ENCODE measurements at places on chromosomes 4 and X.

DNA sequence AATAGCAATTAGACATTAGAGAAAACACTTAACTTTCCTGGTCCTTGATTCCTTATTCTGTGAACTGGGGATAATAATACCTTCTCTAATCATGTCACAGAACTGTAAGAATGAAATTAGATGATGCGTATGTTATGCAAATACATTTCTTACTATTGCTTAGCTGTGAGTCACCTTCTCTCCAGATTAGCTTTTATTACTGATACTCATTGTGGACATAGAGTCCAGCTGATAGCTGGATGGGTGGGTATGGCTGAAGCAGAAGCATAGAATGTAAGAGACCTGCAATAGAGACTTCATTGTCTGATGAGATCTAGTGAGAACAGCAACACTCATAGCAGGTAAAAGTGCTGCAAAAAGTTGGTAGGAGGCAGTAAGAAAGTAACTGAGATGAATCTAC is 437.2 kb upstream of the ZFP42 start:
- DNase-seq, result no peak

DNA sequence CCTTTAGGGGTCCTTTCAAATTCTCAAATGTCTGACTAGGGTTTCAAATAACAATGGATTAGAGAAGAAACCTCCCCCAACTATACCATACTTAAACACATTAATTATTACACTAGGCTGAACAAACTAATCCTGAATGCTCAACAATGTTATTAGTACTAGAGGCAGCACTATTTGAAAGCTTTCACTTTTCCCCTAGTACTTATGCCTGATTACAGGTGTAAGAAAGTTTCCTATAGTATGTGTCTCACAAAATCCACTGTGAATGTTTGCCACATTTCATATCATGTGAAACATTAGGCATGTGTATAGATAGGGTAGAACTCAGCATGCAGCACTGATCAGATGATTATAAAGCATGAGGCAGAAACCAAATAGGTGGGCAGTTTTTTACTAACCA is 336.2 kb downstream of the ZNF674 start:
- DNase-seq, result no peak

DNA sequence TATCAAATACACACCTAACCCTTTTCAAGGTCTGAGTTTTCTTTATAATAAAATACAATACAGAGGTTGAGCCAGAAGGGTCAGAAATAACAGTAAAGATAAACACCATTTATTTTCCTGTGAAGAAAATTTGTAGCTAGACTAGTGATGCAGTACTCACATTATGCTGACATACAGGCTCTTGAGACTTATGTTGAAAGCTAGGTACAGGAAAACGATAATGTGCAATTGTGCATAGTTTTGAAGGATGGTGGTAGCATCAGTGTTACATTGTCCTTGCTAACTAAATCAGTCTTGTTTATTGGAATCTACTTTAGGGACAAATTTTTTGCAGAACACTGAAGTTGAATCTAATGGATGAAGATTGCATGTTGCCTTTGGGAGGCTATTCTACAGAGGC is 1877.2 kb downstream of the PCDH7 start:
- no peak for DNase-seq

- peak; percentile 41 for DNase-seq
Measured at GRCh38 chr4:105061731-105062130, 84.9 kb upstream of the TET2 start.

DNA sequence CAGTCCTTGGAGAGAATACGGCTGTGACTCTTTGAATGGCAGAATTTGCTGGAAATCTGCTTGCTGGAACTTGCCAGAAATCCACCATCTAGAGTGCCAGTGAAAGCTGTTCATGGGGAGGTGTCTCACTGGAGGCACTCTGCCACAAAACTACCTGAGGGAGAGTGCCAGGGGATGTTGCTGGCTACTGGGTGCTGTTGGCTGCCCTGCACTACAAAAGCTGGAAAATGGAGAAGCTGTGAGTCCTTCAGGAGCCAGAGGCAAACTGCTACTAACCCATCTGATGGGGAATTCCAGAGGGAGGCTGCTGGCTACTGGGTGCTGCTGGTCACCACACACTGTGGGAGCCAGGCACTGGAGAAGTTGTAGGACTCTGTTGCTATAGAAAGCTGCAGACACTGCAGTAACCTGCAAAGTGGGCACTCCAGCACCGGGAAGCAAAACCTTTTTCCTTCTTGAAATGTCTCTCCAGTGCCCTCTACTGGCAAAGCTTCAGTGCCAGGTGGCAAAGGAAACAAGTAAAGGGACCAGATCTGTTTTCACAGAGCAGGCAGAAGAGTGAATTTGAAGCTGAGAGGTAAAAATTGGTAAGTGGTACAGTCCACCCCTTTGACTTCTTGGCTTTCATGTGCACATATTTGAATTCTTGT is 47.8 kb upstream of the HSD17B10 start:
- peak; percentile 47 for DNase-seq

- no peak for DNase-seq
Measured at GRCh38 chrX:69161786-69162349, 3.4 kb downstream of the PJA1 start.

GRCh38 chr4:945274-946102 is 13.2 kb downstream of the TMEM175 start:
- no peak for DNase-seq

- DNase-seq, result peak; percentile 60
Measured at GRCh38 chrX:154458116-154458953, at the start of gene PLXNA3. PLXNA3 (plus strand) TSS chrX:154458281; CDS start chrX:154460184, 1,903 bp downstream.

DNA sequence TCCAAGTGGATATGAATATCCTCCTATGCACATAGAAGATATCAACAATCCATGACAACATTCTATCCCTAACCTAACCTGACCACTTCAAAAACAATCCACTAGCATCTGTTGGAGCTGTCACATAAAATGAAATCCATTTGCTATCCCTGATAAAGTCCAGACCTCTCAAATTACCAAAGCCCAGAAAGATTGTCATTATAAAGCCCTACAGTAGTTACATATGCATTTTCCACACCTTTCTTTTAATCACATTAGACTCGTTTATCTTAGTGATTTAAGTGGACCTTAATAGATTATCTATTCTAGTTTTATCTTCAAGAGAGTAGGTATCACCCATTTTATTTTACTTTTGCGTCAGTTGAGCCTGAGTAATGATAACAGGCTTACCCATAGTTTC is 30.6 kb downstream of the LDB2 start:
- DNase-seq, result no peak

DNA sequence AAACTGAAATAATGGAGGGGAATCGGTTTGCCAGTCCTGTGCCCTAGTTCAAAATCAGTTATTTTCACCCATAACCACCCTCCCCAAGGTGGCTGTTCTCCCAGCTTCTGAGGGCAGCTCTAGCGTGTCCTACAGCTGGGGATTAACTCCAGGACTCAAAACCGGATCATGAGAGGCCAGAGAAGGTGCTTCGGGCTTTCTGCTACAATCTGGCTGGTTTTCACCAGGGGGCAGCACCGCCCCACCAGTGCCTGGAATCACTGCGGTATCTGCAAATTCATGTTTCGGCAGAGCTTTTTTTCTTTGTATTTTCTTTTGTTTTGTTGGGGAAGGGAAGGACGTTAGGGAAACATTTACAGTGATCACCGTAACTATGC is 28.4 kb downstream of the PDHA1 start:
- DNase-seq, result peak; percentile 63

DNA sequence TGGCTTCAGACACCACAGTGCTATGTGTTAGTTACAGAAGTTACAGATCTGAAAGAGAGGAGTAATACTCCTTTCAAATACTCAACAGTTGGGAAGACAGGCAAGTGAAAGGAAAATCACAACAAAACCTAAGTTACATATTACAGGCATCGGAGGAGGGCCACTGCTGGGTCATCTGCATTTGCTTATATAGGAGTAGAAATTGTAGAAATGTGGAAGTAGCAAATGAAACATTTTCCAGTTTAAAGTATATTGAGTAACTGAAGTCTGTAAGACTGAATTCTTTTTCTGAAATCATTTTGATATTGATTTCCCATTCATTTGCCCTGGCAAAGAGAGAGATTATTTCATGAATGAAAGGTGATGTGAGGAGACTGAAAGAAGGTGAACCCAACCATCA is 201.7 kb downstream of the SPRY1 start:
- DNase-seq, result peak; percentile 24

DNA sequence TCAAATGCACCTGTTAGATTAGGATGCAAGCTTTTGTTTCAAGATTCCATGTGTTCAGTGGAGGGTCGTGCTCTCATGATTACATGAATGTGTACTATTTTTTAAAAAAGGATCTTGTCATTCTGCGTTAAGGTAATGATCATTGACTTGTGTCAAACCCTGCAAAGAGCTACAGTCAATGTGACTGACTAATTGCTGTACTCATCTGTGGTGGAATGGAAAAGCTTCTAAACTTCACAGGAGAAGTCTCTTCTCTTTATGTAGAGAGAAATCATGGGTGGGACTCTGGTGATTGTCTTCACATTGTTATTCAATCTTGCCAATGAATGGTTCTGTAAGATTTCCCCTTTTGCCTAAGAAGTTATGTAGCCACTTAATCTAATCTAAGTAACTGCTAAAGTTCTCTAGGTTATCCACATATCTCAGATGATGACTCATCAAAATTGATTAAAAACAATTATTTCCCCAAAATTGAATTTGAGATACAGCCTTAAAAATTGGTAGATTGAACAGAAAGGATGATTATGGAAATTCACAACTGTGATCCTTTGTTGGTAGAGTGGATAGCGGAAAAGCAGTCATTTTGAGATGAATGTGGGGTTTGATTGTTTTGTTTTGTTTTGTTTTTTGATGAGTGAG is 6.7 kb downstream of the MAGEE1 start:
- DNase-seq, result no peak

GRCh38 chr4:148782284-148782683 is 340.1 kb upstream of the NR3C2 start:
- DNase-seq, result no peak

DNA sequence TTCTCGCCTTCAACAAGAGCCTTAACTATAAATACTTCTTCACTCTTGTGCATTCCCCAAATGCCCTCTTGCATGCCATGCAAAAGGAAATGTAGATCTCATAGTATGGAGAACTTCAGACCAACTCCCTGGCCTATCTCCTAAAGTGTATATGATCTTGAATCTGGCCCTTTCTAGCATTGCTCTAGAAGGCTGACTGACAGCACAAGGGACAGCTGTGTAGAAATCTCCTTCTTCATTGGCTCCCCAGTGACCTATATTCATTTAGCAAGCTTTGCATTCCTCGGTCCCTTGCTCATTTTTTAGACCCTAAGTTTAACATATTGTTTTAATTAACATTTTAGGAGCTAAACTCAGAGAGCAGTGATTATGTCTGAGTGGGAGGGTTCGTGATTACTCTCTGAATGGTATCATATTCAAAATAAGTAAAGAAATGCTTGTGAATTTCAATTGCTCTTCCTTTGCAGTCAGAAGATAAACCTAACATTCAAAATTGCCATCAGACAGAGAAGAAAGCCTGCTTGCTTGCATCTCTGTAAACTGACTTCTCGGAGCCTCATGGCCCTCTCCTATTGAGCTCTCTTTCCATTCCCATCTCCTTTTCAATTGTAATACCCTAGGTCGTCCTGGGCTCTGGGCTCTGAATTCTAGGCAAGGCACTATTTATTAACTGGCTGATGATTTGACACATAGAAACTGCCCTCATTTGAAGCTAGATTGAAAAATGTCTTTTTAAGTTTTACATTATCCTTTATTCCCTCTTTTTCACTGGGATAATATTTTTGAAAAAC is 120.3 kb upstream of the PRKG2 start:
- DNase-seq, result no peak

GRCh38 chr4:145815626-145816025 is 123.0 kb downstream of the ZNF827 start:
- DNase-seq, result no peak

- no peak for DNase-seq
Measured at GRCh38 chrX:30280428-30280827, 28.8 kb downstream of the NR0B1 start.

GRCh38 chr4:88054229-88054628 is 46.8 kb downstream of the PKD2 start:
- no peak for DNase-seq

GRCh38 chrX:13923845-13924244 is 105.8 kb downstream of the GEMIN8 start:
- DNase-seq, result no peak

GRCh38 chrX:49958727-49959485 is 36.5 kb downstream of the CLCN5 start:
- peak; percentile 45 for DNase-seq

GRCh38 chr4:17511950-17512795 is at the start of gene QDPR:
QDPR (minus strand) TSS chr4:17512090; CDS start chr4:17512054, 36 bp downstream.
- DNase-seq, result peak; percentile 89

DNA sequence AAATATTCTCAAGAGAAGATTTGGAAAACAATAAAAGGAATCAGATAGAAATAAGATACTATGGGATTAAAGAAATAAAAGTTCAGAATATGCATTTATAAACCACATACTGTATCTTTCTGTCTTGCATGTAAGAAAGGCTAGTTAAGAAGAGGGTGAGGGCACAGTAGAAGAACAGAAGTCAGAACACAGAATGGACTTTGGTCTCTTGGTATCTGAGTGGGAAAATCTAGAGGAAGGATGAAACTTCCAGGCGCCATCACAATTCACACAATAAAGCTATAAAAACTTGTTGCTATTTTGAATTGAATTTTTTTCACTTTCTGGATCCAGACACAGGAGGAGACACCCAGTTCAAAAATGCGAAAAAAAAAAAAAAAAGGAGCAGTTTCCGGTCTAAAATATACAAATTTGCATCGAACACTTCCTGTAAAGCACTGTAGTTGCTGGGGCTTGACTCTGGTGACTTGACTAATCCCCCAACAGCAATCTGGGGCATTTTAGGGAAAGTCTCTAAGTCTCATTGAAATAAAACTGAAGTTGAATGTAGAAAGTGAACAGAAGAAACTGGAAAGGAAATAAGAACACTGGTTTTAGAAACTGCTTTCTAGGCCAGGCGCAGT is 8.1 kb upstream of the NAAA start:
- no peak for DNase-seq

DNA sequence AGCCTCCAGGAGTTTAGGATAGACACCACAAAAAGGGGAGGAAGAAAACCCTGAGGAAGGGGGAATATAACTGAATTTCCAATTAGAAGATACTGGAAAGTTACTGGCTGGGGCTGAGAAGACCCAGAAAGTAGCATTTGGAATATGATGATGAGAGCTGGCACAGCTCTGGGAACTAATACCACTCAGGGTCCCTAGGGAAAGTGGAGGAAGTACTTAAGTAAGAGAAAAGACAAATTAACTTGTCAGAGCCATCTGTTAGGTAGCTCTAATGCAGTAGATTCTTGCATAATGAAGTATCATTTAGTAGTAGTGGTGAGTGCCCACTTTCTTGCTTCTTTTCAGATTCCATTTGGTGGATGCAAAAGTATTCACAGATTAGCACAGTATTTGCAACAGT is 90.8 kb upstream of the TSPAN5 start:
- DNase-seq, result no peak

DNA sequence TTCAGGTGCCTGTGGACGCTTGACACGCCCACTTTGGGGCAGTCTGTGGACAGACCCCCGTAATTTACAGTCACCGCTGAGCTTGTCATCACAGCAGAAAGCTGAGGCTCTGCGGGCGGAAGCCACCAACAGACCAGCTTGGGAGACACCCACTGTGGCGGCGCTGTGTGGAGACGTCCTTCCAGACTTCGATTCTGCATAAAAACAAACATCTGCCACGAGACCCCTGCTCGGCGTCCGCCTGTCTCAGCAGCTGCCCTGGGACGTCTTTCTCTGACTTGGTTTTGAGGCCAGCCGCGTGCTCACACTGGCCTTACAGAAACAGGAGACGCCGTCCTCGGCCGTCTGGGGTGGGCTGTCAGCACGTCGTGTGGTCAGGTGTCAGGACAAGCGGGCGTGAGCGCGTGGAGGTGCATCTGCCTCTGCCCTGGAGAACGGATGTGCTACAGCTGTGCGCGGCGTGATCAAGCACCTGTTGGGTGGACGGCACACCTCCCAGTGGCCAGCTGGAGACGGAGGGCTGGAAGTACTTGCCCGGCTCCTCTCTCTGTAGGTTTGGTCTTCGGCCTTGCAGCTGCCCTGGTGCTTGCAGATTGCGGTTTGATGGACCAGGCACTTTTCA is 37.5 kb downstream of the PIGG start:
- DNase-seq, result no peak

Data from suppressor macrophage treated with lipopolysaccharide for 4 hours (primary cell).